ACHN (cell line): ENCODE measurements at places on chromosomes 3 and 15.

- DNase-seq: peak; percentile 31
These were observed 489 bp downstream of the GMPPB start for GRCh38 chr3:49723296-49723627.

DNA sequence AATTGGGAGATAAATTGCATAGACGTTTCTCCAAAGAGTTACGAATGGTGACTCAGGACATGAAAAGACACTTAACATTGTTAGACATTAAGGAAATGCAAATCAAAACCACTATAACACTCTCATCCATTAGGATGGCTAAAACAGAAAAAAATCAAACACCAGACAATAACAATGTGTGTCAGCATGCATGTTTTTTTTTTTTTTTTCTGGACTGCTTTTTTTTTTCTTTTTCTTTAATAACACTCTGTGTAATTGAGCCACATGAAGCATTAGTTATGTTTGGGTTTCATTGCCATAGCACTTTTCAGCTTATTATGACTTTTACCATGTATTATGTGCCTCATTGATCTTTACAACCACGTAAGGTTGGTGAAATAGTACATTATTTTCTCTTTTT is 95.0 kb downstream of the NFKBIZ start:
- no peak for DNase-seq

DNA sequence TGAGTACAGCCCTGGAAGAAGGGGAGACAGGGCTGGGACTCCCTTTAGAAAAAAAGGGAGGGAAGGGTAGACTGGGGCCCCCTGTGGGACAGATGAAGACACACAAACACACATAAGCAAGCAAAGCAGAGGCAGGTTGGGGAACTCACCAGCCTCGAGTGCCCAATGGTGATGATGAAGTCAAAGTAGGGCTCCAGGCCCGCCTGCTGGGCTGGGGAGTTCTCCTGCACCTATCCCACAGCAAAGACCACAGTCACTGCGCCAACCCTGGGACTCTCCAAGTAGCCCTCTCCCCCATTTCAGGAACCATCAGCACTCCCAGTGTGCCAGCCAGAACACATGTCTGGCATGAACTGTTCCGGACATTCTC is 4.1 kb downstream of the GORASP1 start:
- no peak for DNase-seq

- peak; percentile 56 for DNase-seq
These were observed 81.9 kb upstream of the PTX3 start for GRCh38 chr3:157354722-157355121.

GRCh38 chr3:178826435-178827123 is 245.0 kb downstream of the ZMAT3 start:
- DNase-seq: no peak

DNA sequence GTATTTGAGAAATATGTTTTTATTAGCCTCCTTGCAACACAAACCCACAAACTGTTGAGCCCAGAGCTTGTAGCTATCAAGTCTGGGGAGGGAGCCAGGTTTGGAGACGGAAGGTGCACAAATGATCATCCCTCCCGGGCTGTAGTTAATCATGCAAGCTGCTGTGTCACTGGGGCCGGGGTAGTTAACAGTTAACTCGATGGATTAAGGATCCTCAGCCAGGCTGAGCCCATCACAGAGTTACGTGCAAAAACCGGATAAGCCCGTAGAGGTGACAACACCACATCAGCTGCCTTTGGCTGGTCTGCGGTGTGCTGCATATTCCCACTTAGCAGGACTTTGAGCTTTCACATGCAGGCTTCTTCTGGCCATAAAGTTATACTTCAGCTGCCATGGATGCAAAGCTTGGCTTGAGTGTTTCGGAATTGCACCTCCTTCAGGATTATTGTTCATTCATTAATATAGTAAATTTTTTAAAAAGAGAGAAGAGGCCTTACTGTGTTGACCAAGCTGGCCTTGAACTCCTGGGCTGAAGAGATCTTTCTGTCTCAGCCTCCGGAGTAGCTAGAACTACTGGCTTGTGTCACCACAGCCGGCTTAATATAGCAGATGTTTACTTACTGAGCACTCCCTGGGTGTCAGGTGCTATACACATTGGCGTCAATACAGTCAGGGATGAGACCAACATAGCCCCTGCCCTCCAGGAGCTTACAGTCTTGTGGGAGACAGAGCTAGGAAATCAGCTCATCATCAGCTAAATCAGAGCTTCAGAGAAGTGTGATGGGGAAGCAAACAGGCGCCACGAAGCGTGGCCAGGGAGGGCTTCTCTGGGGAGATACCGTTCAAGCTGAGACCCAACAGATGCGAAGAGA is 226.8 kb upstream of the BHLHE40 start:
- peak; percentile 96 for DNase-seq

DNA sequence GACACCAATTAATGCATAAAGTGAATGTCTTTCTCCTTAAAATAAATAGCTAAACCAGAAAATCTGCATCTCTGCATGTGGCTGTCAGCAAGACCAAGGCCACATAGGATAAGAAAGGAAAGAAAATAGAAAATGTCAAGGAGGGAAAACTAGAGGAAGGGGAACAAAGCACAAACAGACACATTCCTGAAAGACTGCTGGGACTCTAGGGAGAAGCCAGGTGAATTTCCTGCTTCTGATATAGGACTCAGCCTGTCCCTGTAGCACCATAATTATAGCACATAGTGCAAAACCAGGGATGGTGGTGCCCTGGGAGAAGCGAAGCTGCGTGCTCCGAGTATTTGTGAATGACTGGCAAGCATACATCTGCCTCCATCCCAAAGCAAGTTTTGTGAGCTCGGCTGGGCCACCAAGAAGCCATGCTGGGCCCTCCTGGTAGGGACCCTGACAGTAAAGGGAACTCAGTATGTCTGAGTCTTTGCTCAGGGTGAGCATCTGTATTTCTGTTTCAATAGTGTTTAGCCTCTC is 14.2 kb downstream of the FSTL1 start:
- DNase-seq: no peak

DNA sequence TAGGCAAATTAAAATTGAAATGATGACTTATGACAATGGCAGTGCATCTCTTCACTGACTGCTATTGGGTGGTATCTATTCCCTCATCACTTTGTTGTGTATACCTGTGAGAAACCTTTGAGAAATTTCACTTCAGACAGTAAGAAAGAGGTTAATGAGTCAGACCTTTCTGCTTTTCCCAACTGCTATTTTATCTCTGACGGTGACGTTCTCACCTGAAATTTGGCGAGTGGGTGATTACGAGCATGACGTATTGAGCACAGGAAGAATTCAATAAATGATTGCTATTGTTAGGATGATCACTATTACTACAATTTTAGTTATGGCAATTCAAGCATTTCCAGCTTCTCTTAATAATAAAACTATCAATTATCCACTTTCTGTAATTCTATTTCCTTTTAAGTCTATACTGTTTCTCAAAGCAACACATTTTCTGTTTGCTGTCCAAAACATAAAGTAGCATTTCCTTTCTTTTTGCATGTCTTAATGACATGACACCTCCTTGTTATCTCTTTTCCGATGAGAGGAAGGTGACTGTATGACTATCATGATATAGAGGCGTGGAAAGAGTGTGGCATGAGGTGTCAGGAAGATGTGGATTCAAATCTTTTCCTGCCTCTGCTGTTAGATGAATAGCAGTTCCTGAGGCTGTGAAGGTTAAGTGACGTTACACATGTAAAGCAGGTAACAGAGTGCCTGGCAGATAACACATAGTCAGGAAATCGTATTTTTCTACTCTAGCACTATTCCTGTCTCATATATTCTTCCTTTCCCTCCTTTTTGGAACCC is 504.9 kb upstream of the SEMA6D start:
- no peak for DNase-seq

DNA sequence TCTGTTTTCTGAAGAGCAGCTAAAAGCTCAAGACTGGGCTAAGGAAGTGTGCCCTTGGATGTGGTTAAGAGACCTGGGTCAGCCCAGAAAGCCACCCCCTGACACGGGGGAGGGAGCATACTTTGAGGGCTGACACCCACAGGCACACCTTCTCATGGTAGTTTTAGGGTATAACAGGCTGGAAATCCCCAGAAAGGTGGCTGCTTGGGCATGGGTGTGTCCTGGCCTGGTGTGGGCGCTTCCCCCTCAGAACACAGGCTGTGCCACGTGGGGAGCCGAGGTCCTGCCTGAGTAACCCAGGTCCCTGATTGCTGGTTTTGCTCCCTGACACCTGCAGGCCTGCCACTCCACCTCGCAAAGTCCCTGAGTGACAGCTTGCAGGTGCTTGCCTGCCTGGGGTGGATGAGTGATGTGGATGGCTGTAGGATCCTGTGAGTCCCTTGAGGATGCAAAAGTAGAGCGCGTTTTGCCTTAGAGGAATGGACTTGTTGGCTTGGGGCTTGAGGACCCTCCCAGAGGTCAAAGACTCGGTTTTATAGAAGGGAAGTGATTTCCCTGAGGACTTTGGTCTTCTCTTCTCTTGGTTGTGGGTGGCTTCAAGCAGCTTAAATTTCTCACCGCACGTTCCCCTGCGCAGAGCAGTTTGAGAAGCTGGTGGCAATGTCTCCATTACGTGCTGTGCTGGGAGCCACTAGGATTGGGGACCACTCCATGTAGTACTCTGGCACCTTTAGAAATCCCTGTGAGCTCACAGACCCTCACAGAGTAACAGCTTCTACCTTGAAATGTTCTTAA is 94.4 kb downstream of the DNASE1L3 start:
- no peak for DNase-seq

DNA sequence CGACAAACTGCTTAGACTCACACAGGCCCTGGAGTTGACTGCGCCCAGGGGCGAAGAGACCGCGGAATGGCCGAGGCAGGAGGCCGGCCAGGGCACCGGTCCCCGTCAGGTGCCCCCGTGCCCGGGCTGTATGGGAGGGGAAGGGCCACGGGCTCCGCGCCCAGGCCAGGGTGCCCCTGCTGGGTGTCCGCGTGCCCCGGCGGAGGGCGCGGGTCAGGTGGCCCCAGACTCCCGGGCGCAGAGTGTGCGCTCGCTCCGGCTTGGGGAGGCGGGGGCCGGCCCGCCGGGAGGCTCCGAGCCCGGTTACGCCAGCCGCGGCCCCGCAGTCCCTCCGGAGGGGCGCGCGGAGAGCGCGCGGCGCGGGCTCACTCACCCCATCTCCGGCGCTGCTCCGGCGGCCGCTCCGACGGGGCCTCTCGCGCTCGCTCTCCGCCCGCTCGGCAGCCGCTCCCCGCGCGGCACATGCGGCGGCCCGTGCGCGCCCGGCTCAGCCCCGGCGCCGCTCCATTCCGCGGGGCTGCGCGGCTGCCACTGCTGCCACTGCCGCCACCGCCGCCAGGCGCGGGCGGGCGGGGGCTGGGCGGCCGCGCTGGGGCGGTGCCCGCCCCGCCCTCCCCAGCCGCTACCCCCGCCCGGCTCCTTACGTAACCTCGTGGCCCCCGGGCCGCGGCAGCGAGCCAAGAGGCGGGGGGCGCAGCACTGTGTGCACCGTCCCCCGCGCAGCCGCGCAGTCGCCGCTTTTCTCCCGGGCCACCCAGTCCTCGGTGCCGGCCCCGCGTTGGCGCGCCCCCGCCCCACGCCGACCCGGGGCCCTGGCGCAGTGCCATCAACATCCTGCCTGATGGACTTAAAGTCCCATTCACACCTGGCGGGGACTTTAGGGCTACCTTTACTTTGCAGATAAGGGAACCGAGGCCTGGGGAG is at the start of gene HOMER2:
TSS of gene HOMER2 (minus strand) at position 563 of the 924 bp plus-strand sequence. CDS start at position 378, 185 bp downstream.
- DNase-seq: peak; percentile 25

DNA sequence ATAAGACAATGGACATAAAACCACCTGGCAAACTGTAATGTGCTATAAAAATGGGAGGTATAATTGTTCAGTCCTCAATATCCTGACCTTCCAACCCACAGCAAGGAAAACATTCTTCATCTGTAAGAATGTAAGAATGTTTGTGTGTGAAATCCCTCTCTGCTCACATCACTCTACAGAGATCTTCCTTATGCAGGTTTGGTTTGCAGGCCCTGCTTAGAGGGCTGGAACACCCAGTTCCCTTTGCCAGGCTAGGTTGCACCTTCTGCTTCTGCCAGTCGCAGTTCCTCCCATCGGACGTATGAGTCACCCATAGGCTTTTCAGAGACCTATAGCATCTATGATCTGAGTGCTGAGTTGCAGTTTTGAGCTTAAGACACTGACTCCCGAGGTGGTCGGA is 24.1 kb upstream of the MINAR1 start:
- no peak for DNase-seq

DNA sequence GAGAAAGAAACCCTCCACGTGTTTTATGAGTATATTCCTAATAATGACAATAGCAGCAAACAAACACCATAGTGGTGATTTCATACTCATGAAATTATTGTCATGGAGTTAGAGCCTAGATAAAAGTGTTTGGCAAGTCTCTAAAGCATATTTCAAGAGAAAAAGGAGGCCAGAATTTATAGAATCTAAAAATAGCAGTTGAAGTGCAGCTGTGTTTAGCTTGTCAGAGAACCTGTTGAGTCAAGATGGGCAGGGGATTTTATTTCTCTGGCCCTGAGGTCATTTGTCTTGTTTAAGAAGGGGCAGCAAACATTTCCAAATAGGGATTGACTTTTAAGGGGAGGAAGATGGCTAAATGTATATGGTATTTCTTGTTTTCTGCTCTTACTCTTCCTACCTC is 279.6 kb upstream of the CTDSPL start:
- DNase-seq: no peak

DNA sequence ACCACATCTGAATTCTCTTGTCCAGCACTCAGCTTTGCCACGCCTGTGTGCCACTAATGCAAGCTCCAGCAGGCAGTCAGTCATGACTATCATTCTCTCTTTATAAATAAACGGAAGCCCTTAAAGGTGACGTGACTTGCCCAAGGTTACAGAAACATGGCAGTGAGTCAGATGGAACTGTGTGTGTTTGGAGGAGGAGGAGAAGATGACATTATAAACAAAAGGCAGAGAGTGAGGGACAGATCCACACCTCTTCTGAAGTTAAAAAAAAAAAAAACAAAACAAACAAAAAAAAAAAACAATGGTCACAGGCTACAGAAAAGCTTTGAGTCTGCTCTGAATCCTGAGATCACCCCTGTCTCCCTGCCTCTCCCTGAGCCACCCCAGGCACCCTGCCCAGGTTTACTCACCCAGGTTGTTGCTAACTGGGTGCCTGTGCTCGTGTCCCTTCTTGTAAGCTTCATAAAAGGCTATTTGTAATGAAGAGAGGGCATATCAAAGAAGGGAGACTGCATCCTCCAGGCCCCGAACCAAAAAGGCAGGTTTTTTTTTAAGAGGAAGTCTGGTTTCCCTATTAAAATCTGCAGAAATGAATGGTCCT is 119.7 kb upstream of the PHLDB2 start:
- DNase-seq: peak; percentile 73

DNA sequence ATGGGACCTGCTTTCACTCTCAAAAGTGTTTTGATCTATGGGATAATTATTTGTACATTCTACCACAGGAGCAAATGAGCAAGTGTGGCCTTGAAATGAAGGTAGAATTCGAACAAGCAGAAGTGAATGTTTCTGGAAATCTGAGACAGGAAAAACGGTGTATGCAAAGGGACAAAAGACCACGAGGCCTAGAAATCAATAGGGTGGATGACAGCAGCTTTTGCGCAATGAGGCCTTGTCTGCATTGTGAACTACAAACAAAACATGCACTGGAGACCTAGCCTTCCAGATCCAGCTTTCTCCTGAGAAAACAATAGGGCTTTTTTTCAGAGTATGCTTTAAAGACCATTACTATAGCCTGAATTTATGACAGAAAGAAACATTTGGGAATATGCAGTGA is 1137.0 kb downstream of the ROBO2 start:
- DNase-seq: no peak

GRCh38 chr3:14231998-14232501 is 53.4 kb downstream of the LSM3 start:
- DNase-seq: no peak

- DNase-seq: no peak
These were observed 88.4 kb downstream of the DGKG start for GRCh38 chr3:186273586-186273985.

- DNase-seq: no peak
These were observed 3.1 kb upstream of the RNF168 start for GRCh38 chr3:196506687-196507086.
